ENCODE measurements at places on chromosomes 2 and 18. TPM values are rescaled to one million over a fixed set of nuclear protein-coding genes. Genes with fewer than 3 reads are reported as not detected.
A peak's percentile ranks its signal among the peaks of the same experiment; 100 is the strongest.

DNA sequence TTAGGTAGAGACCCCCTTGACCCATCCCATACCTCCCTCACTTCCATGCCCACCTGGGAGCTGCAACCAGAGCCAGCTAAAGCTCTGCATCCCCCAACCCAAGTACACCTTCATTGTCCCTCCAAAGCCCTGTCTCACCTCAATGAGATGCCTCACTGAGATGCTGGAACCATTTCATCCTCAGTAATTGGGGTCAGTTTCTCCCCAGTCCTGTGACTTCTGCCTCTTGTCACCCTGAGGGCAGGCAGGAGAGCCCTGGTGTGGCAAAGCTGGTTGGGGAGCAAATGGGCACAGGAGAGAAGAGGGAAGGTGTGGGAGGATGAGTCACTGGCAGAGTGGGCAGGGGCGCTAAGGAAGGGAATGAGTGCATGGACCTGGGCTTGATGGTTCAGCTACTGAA lies 27.9 kb upstream of the NT5DC4 start:
- H3K36me3 ChIP-seq, result no peaks in the 10 kb centered on the region
- no peak for DNase-seq
- H3K27ac ChIP-seq, result no peak overlapping the region
- H3K4me1 ChIP-seq, result no peaks in the 10 kb centered on the region

DNA sequence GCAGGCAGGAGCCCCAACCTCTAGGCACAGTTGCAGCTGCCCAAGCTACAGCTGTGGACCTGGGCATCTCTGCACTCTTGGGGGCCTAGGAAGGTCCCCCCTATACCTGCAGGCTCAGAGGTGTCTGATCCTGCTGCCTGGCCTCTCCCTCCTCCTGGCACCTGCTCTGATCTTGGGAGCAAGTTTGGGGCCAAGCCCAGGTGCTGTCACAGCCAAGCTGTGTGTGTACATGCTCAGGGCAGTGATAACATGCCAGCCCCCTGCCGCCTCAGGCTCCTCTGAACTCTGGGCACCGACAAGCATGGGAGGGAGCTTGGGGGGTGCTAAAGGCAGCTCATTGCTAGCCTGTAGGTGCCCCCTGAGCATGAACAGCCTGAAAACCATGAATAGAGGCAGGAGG lies 829.6 kb upstream of the VRK2 start:
- no peaks in the 10 kb centered on the region for H3K36me3 ChIP-seq
- no peak overlapping the region for H3K27ac ChIP-seq
- no peak overlapping the region for H3K4me3 ChIP-seq
- DNase-seq, result no peak

DNA sequence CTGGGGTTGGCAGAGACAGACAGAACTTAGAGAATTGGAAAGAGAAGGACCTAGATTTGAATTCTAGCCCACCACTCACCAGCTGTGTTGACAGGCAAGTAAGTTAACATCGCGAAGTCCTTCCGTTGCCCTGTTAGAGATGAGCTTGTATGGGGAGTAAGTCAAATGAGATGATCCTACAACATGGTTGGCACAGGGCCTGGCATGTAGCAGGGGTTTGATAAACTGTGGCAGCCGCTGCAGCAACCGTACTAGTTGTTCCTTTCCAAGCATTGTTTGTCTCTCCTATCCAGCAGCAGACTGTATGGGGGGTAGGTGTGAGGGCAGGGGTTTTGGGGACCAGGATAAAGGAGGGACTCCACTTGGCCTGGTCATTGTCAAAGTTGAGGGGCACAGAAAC lies 16.0 kb downstream of the TET3 start:
- H3K4me3 ChIP-seq, result no peak overlapping the region
- no peaks in the 10 kb centered on the region for H3K27me3 ChIP-seq
- peaks cover 19% of the 10 kb centered on the region for H3K4me1 ChIP-seq
- H3K27ac ChIP-seq, result no peak overlapping the region

DNA sequence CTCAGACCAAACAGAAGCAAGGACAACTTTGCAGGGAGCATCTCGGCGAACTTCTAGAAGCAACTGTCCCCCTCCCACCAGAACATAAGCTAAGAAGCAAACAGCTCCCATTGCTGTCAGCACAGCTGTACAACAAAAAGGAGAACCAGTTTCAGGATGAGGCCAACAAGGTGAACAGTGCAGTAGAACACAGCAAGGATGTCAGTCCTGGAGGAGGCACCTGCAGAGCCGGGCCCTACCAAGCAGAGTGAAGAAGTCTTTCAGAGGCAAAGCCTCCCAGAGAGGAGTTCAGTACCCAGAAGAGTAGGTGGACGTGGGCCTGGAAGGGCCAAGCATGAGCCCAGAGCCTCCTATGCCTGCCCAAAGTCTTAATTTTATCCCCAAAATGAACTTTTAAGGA lies 1.0 kb downstream of the PASK start:
- peak overlapping the region; percentile 92 for H3K4me3 ChIP-seq
- peaks cover 5% of the 10 kb centered on the region for H3K27me3 ChIP-seq
- H3K27ac ChIP-seq, result no peak overlapping the region
- no peaks in the 10 kb centered on the region for H3K4me1 ChIP-seq

- no peaks in the 10 kb centered on the region for H3K36me3 ChIP-seq
- no peak overlapping the region for H3K27ac ChIP-seq
- H3K27me3 ChIP-seq, result peaks cover 5% of the 10 kb centered on the region
- H3K4me1 ChIP-seq, result no peaks in the 10 kb centered on the region
- no peak for DNase-seq
Measured at GRCh38 chr18:46712406-46712805, 44.4 kb downstream of the ST8SIA5 start.

DNA sequence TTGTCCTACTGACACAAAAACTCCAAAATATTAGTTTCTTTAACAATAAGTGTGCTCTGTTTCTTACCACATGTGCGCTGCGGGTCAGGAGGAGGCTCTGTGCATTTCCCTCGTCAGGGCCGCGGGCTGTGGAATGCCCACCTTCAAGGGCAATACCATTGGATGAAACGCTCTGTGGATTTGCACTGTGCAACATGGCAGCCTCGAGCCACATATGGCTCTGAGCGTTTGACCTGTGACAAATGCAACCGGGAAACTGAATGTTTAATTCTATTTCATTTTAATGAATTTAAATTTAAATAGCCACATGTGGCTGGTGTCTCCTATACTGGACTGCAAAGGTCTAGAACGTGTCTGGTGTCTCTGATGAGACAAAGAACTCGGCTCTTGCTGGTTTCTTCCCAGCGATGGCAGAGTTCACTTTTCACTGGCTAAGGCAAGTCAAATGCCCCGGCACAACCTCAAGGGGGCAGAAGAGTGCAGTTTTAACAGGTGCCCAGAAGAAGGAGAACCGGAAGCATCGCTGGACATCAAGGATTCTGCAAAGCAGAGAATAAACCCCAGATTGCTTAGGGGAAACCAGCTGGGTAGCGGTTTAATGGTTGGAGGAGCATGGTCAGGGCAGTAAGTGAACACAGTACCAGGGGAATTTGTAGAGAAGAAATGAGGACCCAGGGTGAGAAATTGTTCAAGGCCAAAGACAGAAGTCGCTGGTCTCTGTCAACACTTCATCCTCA lies 37.0 kb upstream of the TMEM18 start:
- H3K27ac ChIP-seq, result no peak overlapping the region
- no peaks in the 10 kb centered on the region for H3K36me3 ChIP-seq

SIGLEC15 gene
- total RNA-seq, result not detected

ANKRD29 gene
- total RNA-seq, result 0.44 TPM

GRCh38 chr2:13193075-13193474 lies 476.3 kb downstream of the TRIB2 start:
- H3K4me3 ChIP-seq, result no peak overlapping the region
- DNase-seq, result no peak
- H3K27me3 ChIP-seq, result no peaks in the 10 kb centered on the region
- no peaks in the 10 kb centered on the region for H3K36me3 ChIP-seq
- no peaks in the 10 kb centered on the region for H3K4me1 ChIP-seq
- H3K27ac ChIP-seq, result no peak overlapping the region

DNA sequence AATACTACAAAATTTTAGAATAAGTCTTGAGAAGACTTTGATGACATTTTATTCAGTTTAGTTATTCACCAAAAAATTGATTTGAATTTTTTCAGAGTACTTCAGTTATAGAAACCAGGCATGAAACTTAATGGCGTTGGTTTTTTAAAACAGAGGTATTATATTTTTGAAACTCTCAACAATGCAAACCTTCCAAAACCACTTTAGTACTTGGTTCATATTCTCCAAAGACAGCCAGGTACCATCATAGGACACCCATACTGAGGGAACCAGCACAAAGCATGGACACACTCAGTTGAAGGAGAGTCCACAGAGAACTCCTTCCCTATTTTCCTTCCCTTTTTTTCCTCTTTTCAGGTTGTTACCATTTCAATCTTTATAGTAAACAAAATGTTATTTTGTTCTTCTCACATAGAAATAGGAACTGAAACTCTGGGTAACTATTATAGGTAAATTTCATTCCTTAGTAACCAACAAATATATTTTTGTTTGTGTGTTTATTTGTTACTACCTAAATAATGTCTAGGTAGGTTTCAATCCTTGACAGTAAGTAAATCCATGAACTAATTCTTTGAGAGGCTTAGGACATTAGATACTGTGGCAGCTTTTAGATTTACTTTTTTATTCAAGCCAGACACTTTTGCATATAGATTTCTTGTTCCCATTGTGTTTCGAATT lies 95.8 kb downstream of the TMEFF2 start:
- no peak overlapping the region for H3K4me3 ChIP-seq
- H3K4me1 ChIP-seq, result no peaks in the 10 kb centered on the region
- no peaks in the 10 kb centered on the region for H3K36me3 ChIP-seq
- DNase-seq, result no peak

- H3K4me1 ChIP-seq, result peaks cover 19% of the 10 kb centered on the region
- no peak overlapping the region for H3K4me3 ChIP-seq
- peak; percentile 64 for DNase-seq
- peak overlapping the region; percentile 55 for H3K27ac ChIP-seq
Measured at GRCh38 chr2:147487286-147487977, 357.4 kb upstream of the ACVR2A start.

DNA sequence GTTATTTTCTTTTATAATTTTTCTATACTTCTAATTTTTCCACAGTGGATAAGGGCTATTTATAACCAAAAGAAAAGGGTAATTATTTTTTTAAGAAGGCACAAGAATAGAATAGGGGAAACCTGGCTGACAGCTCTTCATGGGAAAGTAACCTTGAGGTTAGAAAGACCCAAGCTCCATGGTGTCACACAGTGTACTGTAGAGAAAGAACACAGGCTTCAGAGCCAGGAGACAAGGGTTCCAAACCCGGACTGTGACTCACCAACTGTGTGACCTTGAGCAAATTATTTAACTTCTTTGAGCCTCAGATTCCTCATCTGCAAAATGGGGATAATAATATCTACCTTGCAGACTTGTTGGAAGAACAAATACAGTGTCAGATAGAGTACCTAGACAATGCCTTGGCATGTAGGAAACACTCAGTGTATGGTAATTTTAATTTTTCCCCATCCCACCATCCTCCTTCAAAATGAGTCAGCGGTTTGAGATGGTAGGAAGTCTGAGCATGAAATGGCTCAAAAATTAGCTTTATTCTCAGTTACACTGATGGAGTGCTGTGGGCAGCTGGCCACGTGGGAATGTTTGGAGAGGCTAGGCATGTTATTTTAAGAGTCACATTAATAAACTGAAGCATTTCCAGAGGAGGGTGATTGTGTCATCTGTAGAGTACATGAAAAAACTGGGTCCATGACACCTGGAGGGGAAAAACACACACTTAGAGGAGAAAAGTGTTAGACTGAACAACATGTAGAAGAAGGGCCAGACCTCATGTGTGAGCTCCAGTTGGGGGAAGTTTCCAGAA lies 36.7 kb downstream of the TMEM37 start:
- no peak overlapping the region for H3K4me3 ChIP-seq
- no peaks in the 10 kb centered on the region for H3K4me1 ChIP-seq
- no peaks in the 10 kb centered on the region for H3K27me3 ChIP-seq
- no peak overlapping the region for H3K27ac ChIP-seq

DNA sequence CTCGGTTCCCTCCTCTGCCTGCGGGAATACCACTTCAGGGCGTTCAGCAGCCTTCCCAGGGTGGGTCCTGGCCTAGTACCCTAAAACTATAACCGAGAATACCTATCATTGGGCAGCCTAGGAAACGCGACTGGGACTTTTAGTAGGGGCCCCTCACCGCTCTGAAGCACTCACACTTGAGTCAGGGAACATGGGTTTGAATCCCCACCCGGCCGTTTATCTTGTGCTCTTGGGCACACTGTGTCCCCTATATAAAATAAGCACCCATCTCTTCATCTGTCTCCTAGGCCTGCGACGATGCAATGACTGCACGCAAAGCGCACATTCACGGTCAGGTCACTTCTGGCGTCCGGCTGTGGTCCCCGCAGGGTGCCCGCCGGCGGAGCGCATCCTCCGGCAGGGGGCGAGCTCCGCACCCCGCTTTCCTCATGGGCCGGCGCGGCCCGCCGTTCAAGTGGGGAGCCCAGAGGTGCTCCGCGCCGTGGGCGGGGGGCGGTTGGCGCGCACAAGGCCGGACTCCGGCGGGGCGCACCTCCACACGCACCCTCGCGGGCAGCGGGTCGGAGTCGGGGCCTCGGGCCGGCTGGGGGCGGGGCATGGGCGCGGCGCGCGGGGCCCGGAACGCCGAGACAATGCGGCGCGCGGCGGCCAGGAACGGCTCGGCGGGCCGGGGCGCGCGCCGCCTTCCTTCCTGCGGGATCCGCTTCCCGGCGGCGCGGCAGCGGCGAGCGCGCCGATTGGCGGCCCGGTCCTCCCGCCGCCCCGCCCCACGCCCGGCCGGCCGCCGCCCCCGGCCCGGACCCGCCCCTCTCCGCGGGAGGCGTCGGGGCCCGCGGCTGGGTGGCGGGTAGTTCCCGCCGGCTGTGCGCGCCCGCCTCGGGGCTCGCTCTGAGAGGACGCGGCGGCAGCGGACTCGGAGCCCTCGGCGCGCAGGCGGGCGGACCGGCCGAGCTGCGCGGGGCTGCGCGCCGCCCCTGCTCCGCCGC lies at the start of gene ASAP2:
Gene ASAP2 (plus strand): TSS at position 850 of the 986 bp plus-strand sequence. CDS start 293 bp downstream, outside the sequence.
- DNase-seq, result peak; percentile 84
- H3K36me3 ChIP-seq, result no peaks in the 10 kb centered on the region
- peak within 1 kb of the TSS; percentile 84 for H3K4me3 ChIP-seq
- H3K4me1 ChIP-seq, result no peaks in the 10 kb centered on the region
- peak within 1 kb of the TSS; percentile 85 for H3K27ac ChIP-seq

GRCh38 chr2:88824951-88825350 lies 133.5 kb downstream of the RPIA start:
- no peaks in the 10 kb centered on the region for H3K36me3 ChIP-seq
- H3K4me3 ChIP-seq, result no peak overlapping the region
- H3K27me3 ChIP-seq, result no peaks in the 10 kb centered on the region
- no peaks in the 10 kb centered on the region for H3K4me1 ChIP-seq

GRCh38 chr2:181810823-181811695 lies 80.5 kb upstream of the ITPRID2 start:
- H3K27me3 ChIP-seq, result no peaks in the 10 kb centered on the region
- no peak overlapping the region for H3K4me3 ChIP-seq
- DNase-seq, result peak; percentile 62
- no peak overlapping the region for H3K27ac ChIP-seq
- H3K36me3 ChIP-seq, result no peaks in the 10 kb centered on the region

DNA sequence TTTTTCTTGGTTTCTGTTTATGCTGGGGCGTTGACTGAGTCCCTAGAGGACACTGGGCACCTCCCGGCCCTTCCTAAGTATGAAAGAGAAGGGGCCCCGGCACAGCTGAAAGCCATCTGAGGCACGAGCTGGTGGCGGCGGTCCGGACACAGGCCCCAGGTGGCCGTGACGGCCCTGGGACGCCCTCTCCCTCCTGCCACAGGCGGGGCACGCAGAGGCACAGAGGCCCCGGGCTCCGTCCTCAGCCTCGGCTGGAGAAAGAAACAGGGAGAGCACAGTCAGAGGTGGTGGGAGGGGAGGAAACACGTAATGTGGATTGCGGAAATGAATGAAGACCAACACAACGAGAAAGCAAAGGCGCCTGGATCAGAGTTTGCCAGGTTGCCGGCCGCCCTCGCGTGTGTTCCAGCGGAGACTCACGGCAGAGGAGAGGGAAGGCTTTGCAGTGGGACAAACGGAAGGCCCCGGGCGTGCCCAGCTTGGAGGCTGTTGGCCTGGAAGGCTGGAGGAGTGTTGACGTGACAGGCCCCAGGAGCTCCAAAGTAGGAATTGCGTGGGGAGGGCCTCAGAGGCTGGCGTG lies 119.1 kb downstream of the PTGR3 start:
- H3K27ac ChIP-seq, result no peak overlapping the region
- no peak overlapping the region for H3K4me3 ChIP-seq
- no peaks in the 10 kb centered on the region for H3K4me1 ChIP-seq
- peak; percentile 53 for DNase-seq

Data from endodermal cell (in vitro differentiated cells).